ENCODE measurements at places on chromosomes 12 and 14.

DNA sequence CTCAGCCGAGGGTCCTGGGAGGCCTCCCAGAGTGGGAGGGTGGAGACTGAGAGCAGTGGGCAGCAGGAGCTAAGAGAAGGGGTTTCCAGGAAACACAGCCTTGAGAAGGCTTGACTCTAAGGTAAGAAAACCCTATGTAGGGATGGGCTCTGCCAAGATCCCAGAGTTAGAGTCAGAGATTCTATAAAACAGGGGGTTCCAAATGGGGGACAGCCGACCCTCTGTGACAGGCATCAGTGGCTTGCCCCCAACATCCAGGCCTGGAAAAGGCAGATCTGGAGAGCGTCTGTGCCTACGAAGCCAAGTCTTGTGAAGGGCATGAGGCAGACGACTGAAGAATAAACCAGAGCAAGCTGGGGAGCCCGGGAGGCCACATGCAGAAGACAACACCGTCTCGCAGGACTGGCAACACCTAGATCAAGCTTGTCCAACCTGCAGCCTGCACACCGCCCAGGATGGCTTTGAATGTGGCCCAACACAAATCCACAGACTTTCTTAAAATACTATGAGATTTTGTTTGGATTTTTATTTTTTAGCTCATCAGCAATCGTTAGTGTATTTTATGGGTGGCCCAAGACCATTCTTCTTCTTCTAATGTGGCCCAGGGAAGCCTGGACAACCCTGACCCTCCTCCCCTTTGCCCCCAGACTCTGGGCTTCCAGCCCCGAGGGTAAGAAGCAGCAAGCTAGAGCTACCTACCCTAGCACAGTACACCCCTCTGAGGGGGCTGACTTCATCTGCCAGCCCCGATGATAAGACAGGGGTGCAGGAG lies 42.1 kb downstream of the PRMT8 start:
- no peak for DNase-seq

DNA sequence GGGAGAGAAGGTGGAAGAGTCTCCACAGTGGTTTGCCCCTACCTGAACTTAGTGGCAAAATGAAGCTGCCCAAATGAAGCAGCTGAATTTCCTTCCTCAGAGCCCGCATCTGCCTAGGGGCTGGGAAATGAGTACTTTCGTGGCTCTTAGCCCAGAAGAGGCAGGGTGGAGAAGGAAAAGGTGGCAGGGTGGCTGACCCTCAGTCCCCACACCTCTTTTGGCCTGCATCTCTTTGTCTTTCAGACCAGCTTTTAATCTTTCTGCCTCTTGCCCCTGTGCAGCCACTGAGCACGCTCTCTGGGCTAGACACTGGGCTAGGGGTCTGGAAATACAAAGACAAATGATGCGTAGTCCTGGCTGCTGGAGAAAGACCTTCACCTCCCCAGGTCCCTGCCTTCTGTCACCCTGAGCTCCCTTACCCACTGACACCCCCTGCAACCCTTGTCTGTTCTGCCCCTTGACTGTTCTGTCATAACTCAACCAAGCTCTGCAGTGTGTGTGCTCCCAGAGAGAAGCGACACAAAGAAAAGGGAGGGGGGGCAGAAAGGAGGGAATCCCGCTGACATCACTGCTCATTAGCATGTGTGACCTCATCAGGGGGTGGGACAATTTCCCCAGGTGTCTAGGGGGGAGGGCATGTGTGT lies 371 bp upstream of the REM2 start:
- DNase-seq, result peak; percentile 30

DNA sequence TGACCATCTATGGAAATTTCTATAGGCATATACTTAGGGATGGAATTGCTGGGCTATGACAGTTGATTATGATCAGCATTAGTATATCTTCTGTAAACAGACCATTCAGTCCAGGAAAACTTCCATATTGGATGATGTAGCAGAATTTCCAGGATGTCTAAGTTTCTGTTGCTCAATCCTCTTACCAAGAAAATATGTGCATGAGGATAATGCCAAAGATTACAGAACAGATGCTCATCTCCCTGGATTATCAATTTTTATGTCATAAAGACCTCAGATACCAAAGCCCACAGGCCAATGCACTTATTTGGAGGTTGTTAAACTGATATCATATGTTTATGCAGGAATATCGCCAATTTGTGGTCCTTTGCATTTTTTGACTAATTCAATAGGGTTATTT lies 354.4 kb upstream of the FLRT2 start:
- DNase-seq, result no peak

GRCh38 chr14:102898776-102899515 lies 23.5 kb upstream of the AMN start:
- DNase-seq, result no peak

DNA sequence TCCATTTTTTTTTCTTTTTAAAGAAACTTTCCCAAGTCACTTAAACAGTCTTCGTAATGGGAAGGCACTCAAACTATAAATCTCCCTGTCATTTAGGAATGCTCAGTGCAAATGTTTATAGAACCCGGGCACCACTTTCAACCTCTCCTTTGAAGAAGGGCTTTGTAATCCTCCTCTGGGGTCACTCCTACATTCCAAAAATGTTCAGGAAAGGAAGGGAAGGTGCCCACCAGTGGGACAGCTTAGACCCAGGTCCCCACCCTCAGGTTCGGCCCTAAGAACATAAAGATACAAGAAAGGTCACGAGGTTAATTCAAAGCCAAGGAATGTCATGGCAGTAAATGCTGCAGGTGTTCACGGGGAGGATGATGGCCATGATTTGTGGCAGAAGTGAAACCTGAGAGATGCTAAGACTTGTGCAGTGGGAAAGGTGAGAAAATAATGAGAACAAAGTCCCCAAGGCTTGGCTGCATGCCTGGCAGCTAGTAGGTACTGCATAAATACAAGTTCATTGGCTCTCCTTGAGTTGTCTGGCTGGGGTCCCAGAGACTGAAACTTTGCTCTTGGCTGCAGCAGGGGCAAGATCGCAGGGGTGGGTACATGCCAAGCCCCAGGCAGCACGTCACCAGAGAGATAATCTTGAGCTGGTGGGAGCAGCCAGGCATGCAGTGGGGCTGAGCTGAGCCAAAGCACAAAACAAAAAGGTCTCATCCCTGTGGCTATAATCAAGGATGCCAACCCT lies 21.1 kb downstream of the KRT18 start:
- DNase-seq, result no peak

DNA sequence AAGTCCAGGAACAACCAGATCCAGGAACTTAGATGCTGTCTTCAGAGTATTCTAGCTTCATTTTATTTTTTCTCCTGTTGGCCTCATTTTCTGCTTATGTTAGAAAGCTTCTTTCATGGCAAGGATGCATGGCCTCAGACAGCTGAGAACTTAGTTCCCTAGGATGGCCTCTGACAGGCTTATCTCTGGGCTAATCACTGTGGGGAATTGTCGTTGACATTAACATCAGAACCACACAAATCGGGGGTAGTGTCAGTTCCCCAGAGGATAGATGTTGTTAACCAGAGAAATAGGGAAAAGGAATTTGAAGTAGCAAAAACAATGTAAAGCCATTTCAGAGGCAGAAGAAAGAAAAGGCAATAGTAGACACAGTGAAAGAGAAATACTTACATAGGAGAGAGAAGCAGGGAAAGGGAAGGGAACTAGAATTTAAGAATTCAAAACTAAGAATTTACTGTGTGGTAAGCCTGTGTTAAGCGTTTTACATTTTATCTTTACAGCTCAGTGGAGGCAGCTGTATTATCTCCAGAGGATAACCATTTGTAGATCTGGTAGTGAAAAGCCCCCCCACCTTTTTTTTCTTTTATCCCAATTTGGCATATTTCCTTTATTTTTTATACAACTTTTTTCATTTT lies 21.8 kb downstream of the FUT8 start:
- DNase-seq, result no peak

DNA sequence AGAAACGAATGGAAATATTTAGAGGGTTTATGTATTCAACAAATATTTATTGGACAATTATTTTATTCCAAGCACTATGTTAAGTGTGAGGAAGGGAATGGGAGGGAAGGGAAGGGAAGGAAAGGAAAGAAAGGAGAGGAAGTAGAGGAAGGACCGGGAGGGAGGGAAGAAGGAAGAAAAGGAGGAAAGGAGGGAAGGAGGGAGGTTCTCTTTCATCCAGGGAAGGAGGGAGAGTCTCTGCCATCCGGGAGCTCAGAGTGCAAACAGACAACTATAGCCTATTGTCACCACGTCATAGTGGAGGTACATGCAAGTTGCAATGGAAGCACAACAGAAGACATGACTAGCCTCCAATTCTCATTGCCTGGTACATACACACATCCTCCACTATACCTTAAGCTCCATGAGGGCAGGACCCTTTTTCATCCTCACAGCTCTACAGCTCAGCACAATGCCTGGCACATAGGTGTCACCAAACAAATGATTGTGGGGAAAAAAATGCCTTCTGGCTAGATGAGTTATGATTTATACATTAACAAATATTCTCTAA lies 48.1 kb downstream of the DAD1 start:
- no peak for DNase-seq

- no peak for DNase-seq
Measured at GRCh38 chr12:12365931-12366431, 9.1 kb downstream of the BORCS5 start.

GRCh38 chr14:68695326-68695768 lies 97.5 kb downstream of the ZFP36L1 start:
- peak; percentile 13 for DNase-seq

DNA sequence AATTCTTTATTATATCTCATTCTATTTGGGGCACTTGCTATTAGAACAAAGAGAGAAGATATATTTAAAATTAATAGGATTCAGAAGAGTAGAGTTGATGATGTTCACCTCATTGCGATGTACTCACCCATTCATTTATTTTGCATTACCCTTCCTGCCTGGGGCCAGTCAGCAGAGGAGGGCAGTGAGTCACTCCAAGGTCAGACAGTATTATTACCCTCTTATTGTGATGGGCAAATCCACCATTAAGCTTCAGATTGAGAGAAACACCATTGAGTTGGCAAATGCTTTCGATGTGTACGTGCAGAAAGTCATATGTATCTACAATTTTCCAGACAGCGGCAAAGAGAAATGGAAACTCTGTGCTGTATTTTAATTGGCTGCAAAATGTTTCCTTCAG lies 134.2 kb downstream of the BICD1 start:
- DNase-seq, result no peak

DNA sequence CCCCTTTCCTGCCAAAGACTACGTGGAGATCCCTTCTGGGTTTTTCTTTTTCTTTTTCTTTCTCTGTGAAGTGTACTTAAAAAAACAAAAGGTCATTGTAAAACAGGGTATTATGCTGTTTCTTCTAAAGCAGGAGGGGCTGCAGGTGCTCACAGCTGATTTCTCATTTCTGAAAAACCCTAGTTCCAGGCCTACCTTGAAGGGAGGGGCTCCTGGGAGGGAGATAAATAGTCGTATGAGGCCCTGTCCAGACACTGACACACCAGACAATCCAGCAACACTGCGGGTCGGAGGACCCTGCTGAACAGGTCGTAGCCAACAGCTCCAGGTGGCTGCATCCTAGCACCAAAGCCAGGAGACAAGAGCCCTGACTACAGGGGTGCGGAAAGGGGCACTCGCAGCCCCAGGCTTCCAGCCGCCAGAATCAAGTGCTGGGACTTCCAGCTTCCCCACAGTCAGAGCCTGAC lies 41.1 kb downstream of the PSMA6 start:
- DNase-seq, result no peak

DNA sequence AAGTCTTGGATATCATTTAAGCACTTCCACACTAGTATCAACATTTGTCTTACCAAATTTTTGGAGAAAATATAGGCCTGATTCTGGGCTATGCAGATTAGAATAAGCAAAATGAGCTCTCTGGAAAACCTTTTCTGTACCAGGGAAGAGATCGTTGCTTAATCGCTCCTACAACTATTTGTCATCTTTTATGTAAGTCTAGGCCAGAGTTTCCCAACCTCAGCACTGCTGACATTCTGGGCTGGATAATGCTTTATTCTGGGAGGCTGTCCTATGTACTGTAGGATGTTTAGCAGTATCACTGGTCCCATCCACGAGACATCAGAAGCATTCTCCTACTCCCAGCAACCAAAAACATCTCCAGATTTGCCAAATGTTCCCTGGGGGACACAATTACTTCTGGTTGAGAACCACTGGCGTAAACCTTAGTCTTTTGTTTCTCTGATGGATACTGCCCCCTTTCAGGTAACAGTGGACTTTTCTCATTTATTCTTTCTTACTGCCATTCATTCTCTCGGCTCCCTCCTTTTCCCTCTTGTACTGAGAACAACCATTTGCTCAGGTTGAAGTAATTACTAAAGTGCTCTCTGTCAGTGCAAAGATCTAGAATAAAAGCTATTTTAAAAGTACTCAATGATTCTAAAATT lies 316.9 kb upstream of the E2F7 start:
- no peak for DNase-seq

DNA sequence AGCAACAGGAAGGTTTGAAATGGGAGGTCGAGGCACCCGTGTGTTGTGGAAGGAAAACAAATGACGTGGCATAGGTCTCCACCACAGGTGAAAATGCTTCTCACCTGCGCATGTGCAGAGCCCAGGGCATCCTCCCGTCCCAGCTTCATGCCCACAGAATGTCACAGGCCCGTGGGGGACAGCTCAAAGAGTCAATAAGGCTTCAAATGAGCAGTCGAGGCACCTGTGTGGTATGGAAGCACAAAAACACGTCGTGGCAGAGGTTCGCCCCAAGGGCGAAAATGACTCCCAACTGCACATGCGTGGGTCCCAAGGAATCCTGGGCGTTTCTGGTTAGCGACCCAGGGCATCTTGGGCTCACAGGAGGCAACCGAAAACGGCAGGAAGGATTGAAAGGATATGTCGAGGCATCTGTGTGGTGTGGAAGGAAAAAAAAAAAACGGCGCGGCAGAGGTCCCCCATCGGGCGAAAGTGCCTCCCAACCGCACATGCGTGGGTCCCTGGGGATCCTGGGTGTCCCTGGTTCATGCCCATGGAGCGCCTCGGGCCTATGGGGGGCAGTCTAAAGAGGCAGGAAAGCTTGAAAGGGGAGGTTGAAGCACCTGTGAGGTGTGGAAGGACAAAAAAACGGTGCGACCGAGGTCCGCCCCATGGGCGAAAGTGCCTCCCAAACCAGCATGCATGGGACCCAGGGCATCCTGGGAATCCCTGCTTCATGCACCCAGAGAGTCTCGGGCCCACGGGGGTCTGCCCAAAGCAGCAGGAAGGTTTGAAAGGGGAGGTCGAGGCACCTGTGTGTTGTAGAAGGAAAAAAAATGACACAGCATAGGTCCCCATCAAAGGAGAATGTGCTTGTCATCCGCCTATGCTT lies 578.5 kb downstream of the ALG10 start:
- DNase-seq, result no peak

GRCh38 chr12:32718926-32719325 lies 36.8 kb downstream of the YARS2 start:
- DNase-seq, result no peak

- no peak for DNase-seq
Measured at GRCh38 chr14:99520571-99521081, 39.4 kb downstream of the CCNK start.

DNA sequence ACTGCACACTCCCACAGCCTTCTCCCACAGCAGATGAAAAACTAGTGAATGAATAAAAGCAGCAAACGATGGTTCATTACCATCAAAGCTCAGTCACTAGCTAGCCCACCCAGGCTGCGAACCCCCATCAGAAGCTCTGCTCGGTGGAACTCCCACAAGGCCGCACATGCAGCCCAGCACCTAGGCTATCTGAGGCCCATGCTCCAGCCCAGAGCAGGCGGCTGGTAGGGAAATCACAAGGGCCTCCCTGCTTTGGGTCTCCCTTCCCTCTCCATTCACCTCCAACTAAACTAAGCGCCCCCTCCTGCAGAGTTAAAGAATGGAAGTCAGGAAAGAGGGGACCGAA lies 69.0 kb downstream of the ITPK1 start:
- DNase-seq, result no peak

- no peak for DNase-seq
Measured at GRCh38 chr14:21182166-21182565, 26.3 kb upstream of the OR5AU1 start.
